ENCODE measurements at places on chromosomes 3 and 15. TPM values are rescaled to one million over a fixed set of nuclear protein-coding genes. Genes with fewer than 3 reads are reported as not detected.
A peak's percentile ranks its signal among the peaks of the same experiment; 100 is the strongest.

GRCh38 chr3:42733501-42734262 lies 31.1 kb upstream of the HHATL start:
- H3K36me3 ChIP-seq, result no peaks in the 10 kb centered on the region
- no peak overlapping the region for H3K4me3 ChIP-seq
- peak; percentile 7 for DNase-seq

- H3K27ac ChIP-seq, result no peak overlapping the region
- DNase-seq, result no peak
- H3K27me3 ChIP-seq, result no peaks in the 10 kb centered on the region
- no peaks in the 10 kb centered on the region for H3K36me3 ChIP-seq
- no peaks in the 10 kb centered on the region for H3K4me1 ChIP-seq
- H3K4me3 ChIP-seq, result no peak overlapping the region
Observed at GRCh38 chr3:31230425-31231223, 302.1 kb upstream of the STT3B start.

DNA sequence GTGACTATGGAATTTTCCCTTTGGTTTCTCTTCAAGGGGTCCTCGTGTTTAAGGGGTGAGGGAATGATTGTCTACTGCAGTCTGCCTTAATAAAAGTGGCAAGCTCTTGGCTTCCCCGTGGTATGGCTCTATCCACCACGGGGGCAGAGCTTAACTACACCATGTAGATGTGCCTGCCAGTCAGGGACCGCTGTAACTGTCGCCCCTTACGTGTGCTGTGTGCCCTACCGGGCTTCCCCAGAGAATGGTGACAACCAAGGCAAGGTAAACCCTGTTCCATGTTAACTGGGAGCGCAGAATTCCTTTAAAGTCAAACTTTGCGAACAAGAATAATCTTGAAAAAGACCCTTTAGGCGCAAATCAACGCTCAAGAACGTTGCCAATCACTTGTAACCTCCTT lies 966 bp upstream of the C3orf80 start:
- peaks cover 35% of the 10 kb centered on the region for H3K27me3 ChIP-seq
- peak; percentile 17 for DNase-seq
- peaks cover 21% of the 10 kb centered on the region for H3K4me1 ChIP-seq

- H3K36me3 ChIP-seq, result no peaks in the 10 kb centered on the region
- peaks cover 2% of the 10 kb centered on the region for H3K4me1 ChIP-seq
- peak; percentile 72 for DNase-seq
- peak overlapping the region; percentile 98 for H3K27ac ChIP-seq
- H3K27me3 ChIP-seq, result no peaks in the 10 kb centered on the region
- H3K4me3 ChIP-seq, result peak overlapping the region; percentile 66
Observed at GRCh38 chr3:24495326-24495994, 810 bp upstream of the THRB start.

- no peak for DNase-seq
- no peak overlapping the region for H3K27ac ChIP-seq
- no peaks in the 10 kb centered on the region for H3K27me3 ChIP-seq
- no peaks in the 10 kb centered on the region for H3K4me1 ChIP-seq
Observed at GRCh38 chr3:67691926-67692325, 37.5 kb upstream of the SUCLG2 start.

DNA sequence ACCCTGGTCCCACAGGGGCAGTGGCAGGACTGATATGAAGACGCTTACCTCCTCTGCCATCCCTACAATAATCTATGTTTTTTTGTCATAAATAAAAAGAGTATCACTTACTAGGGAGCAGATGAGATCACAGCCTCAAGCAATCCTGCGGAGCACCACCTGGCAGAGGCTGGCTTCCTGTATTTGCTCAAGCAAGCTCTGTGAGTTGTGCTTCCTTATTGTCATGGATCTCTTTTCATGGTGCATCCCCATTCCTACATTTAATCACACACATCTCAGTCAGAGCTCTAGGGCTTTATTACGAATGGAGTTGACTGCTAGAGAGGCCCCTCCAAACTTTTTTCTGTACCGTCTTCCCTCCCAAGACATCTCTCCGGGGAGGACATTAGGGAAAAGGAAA lies 186.0 kb downstream of the UBE2E2 start:
- no peak overlapping the region for H3K4me3 ChIP-seq
- DNase-seq, result no peak
- H3K27ac ChIP-seq, result no peak overlapping the region
- no peaks in the 10 kb centered on the region for H3K4me1 ChIP-seq
- peaks cover 4% of the 10 kb centered on the region for H3K27me3 ChIP-seq

DNA sequence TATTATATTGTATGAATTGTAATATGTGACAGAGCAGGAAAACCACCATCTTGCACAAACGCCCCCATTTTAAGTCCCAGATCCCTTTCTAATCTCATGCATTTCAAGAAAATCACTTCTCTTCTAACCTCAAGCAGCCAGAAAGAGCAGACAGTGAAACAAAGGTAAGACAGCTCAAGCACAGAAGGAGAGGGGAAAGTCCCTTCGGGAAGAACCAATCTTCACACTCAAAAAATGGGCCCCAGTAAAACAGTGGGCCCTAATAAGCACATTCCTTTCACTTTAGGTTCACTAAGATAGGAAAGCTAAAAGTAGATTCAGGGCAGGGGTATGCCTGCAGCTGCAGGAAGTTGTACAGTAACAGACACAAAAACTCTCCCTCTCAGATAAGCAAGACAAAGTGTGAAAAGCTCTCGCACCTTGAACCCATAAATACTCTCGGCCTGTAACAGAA lies 1268.7 kb downstream of the SI start:
- no peaks in the 10 kb centered on the region for H3K27me3 ChIP-seq
- no peak for DNase-seq
- H3K36me3 ChIP-seq, result no peaks in the 10 kb centered on the region
- no peak overlapping the region for H3K27ac ChIP-seq
- no peak overlapping the region for H3K4me3 ChIP-seq

- peaks cover 42% of the 10 kb centered on the region for H3K36me3 ChIP-seq
- DNase-seq, result no peak
- H3K4me1 ChIP-seq, result no peaks in the 10 kb centered on the region
- peak overlapping the region; percentile 86 for H3K4me3 ChIP-seq
- no peaks in the 10 kb centered on the region for H3K27me3 ChIP-seq
Observed at GRCh38 chr15:101276501-101277037, 716 bp downstream of the SELENOS start.

DNA sequence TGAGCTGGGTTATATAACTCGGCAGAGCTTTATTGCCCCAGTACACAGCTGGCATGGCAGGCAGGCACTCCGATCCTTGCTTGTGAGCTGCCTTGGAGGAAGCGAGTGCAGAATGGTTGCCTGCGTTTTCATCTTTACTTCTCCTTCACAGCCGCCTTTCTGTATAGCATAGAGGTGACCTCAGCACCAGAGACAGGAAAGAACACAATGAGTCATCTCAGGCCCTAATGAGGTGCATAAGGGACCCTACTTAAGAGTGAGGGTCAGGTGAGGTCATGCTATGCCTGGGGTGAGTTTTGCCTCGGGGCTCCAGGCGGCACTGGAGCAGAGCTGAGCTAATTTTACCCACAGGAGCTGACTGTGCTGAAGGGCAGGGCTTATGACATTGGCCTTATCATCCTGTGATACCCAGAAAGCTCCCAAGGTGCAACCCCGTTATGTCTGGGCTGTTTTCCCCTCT lies 43.5 kb downstream of the LPP start:
- peaks cover 13% of the 10 kb centered on the region for H3K4me1 ChIP-seq
- no peak overlapping the region for H3K4me3 ChIP-seq
- peaks cover 5% of the 10 kb centered on the region for H3K36me3 ChIP-seq
- DNase-seq, result no peak
- H3K27ac ChIP-seq, result peak overlapping the region; percentile 90

Gene HOMER2
- 15.3 TPM for total RNA-seq

Gene UPK1B
- 0.60 TPM for total RNA-seq

Gene IGF2BP2
- total RNA-seq, result 92.6 TPM

Gene FSTL1
- 544 TPM for total RNA-seq

Gene TGM4
- total RNA-seq, result not detected
